ENCODE measurements at places on chromosomes 1 and 21.
A peak's percentile ranks its signal among the peaks of the same experiment; 100 is the strongest.

- no peak for DNase-seq
These were observed 52.4 kb upstream of the LRP8 start for GRCh38 chr1:53380296-53380695.

- DNase-seq, result no peak
These were observed 25.4 kb downstream of the IVNS1ABP start for GRCh38 chr1:185291652-185292051.

GRCh38 chr1:11735531-11735853, 444 bp upstream of the AGTRAP start:
- no peak for DNase-seq

GRCh38 chr1:167661527-167662426, 31.7 kb downstream of the RCSD1 start:
- DNase-seq, result peak; percentile 60

DNA sequence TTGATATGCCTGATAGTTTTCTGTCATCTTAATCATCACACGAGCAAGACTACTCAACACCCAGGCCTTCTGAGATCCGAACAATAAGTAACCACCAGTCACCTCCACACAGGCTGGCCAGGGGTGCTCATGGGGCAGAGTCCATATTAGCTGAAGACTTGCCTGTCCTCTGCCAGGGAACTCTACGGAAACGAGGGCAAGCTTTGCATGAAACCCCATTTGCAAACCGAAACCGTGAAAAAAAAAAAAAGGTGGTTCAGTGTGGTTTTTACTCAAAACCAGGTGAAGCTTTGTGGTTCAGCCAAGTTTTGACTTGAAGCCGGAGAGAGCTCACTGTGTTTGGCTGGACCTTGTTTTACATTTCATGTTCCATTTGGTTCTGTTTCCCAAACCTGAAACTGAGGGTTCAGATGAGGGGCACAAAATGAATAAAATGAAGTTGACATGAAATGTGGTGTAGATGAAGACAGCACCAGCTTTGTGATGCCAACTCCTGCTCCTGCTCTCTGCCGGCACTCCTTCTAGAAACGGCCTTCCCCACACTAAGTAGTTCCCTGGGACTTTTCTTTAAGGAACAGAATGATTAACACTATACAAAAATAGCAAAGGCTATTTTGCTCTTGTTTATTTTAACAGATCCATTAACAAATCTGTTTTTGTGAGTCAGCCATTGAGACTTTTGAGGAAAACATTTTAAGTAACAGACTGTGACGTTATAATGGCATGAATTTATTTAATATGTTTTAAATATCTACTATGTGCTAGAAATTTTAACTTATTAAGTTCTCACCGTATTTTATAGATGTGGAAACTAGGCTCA, 74.7 kb downstream of the RUNX1 start:
- no peak for DNase-seq

DNA sequence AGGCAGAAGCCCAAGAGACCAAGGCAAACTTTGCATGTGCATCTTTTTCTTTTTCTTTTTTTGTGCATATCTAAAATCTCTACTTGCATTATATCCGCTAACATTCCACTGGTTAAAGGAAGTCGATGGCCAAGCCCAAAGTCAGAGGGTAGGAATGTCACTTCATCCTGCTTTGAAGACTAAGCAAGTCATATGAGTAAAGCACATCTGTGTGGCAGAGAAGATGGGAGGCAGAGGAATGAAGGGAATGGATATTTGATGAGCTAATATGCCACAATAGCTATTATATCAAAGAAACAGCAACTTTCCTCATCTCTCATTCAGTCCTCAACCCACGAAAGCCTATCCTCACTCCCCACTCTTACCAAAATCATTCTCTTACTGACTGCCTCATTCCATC, 59.3 kb downstream of the RNF220 start:
- DNase-seq, result no peak

DNA sequence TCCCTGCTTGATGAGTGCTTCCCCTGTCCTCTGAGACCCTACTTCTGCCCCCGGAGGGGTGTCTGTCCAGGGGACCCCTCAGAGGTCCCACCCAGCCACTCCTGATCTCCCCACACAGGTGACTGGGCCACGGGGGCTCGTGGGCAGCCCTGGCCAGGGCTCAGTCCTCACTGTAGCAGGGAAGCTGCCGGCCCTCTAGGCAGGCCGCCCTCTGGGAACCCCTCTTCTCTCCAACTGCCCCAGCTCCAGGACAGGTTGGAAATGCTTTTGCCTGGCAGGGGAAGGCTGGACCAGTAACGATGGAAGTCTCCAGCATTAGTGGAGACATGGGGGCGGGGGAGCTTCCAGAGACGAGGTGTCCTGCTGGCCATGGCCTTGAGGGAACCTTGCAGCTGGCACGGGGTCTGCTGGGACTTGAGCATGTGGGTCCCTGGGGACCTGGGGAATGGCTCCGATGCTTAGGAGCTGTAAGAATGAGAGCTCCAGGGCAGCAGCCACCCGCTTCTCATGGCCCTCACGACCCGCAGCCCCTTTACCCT, 3.1 kb upstream of the FNDC10 start:
- DNase-seq, result no peak

GRCh38 chr1:207418351-207418750, 35.8 kb upstream of the CR2 start:
- DNase-seq, result no peak

DNA sequence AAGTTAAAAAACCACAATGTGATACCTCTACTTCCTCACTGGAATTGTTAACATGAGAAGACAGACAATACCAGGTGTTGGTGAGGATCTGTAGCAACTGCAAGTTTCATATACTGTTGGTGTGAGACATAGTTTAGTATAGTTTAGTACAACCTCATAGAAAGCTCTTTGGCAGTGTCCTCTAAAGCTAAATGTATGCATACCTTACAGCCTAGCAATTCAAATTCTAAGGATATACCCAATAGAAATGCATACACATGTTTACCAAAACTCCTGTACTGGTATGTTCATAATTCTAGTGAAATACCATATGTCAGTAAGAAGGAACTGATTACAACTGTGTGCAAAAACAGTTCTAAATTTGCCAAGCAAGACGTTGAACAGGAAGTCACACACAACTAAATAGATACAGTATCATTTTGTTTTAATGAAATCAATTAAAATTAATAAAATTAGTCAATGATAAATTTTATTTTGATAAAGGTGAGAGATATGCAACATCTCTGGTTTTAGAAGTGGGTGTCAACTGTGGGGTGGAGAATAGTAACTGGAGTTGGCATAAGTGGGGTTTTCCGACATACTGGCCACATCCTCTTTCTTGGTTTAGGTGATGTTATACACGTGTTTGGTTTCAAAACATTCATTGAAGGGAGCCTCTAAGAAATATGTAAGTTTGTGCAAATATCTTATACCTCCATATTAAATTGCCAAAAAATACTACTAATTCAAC, 450.7 kb downstream of the PTPRC start:
- no peak for DNase-seq

GRCh38 chr1:89125913-89126580, at the start of gene GBP2:
GBP2 (minus strand) TSS chr1:89126114; CDS start chr1:89121966, 4,148 bp downstream.
- DNase-seq, result peak; percentile 74

DNA sequence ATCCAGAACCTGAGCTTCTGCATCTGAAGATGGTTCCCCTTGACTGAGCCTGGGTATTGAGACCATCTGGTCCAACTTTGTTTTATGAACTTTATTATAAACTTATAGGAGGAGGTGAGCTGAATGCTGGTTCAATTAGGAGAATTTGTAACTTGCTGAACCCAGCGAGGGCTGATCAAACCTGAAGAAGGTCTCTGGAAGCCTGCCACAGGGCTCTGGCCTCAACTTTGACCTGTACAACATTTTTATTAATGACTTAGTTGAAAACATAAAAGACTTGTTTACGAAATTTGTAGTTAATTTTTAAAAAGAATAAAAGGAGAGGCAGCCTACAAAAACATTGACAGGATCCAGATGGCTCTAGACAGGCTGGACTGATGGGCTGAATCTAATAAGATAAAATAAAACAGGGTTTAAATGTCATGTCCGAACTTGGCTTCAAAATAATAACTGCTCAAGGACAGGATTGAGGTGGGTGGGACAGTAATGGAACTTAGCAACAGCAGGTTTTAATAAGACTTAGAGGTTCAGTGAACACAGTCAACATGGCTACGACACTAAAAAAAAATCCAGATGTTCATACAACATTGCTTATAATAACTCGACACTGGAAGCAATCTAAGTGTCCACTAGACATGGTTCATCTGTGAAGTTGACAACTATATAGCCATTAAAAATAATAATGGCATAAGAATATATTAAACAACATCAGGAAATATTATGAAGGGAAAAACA, 53.4 kb upstream of the GJB5 start:
- no peak for DNase-seq

- DNase-seq, result peak; percentile 31
These were observed 191.2 kb upstream of the GREM2 start for GRCh38 chr1:240803151-240803550.

GRCh38 chr1:19433719-19433998, 51.7 kb downstream of the CAPZB start:
- no peak for DNase-seq

DNA sequence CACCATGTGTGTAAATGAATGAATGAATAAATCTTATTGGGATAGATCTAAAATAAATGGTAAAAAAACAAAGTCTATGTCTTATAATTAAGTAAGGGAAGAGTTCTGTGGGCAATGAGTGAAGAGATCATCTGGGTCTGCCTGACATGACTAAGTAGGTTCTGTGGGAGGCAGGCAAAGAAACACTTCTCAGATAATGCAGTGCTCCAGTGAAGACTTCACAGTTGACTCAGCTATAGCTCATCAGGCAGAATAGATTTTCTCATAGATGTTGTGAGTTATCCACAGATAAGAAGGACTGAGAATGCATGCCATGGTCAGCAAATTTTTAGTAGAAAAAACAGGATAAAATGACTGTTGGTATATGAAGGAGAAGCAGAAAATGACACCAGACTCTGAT, 12.4 kb downstream of the KRTAP22-2 start:
- DNase-seq, result no peak

- no peak for DNase-seq
These were observed 178.6 kb downstream of the ZP4 start for GRCh38 chr1:237712082-237712481.

- no peak for DNase-seq
These were observed 63.9 kb upstream of the WARS2 start for GRCh38 chr1:119204197-119204960.

GRCh38 chr1:93180723-93181613, at the start of gene CCDC18:
CCDC18 (plus strand) TSS chr1:93180724; CDS start chr1:93183362, 2,638 bp downstream.
- no peak for DNase-seq

GRCh38 chr1:201334325-201335173, 42.9 kb downstream of the TNNT2 start:
- DNase-seq, result no peak

DNA sequence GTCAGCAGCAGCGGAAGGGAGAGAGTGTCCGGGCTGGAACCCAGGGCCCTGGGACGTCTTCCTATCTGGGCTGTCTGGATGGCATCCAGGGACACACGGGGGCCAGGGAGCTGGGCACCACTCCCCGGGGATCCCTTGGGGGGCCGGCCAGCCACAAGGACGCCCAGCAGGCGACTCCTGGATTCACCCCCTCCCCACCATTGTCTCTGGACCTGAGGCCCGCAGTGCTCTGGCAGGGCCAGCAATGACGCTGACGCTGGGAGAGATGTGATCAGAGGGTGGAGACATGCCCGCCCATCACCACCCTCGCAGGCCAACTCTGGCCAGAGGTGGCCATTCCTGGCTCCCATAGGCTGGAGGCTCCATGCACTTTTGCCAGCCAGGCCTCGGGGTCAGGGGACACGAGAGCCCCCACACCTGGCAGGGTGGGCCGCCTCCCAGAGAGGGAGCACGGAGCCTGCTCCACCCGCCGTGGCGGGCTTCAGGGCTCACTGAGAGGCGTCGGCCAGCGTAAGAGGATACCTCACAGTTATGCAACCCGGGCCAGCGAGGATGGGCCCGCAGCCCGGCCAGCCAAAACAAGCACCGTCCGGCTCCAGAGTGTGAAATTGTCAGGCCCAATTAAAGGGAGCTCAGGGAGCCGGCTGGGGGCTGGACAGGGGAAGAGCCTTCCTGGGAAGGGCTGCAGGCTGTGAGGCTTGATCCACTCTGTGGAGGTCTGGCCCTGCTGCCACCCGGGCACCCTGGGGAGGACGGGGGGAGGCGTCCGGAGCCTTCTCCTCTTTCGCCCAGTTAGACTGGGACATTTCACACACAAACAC, 10.3 kb downstream of the ACTRT2 start:
- DNase-seq, result no peak

GRCh38 chr1:107842241-107842640, 122.7 kb downstream of the VAV3 start:
- DNase-seq, result no peak

GRCh38 chr1:91406773-91407389, 2.2 kb upstream of the HFM1 start:
- DNase-seq, result no peak

DNA sequence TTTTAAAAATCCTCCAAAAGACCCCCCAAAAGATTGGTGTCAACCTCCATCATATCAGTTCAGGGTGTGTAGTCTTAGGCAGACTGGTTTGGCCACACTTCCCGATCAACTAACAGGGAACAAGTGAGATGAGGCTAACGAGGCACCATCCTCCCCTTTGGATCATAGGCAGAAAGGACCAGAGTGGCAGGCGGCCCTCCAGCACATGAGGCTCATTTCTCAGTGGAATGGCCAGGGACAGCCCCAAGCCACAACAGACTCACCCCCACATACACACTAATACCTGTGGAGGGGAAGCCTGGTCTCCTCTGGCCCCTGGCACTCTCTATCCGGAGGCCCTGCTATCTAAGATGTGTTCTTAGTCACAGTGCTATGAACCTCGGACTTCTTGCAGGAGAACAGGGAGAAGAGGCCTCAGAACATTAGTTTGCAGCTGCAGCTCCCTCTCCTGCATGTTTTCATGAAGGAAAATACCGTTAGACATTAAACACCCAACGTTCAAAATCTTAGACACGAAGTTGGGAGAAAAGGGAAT, 17.3 kb upstream of the CAPN2 start:
- no peak for DNase-seq

- no peak for DNase-seq
These were observed 8.1 kb upstream of the PMVK start for GRCh38 chr1:154944401-154945159.

GRCh38 chr1:32863218-32863880, 7.4 kb downstream of the FNDC5 start:
- no peak for DNase-seq

- no peak for DNase-seq
These were observed 44.3 kb upstream of the SYT14 start for GRCh38 chr1:209893751-209894150.

GRCh38 chr1:232557502-232558191, 72.3 kb downstream of the SIPA1L2 start:
- DNase-seq, result no peak

GRCh38 chr1:162716552-162716951, 74.0 kb upstream of the HSD17B7 start:
- DNase-seq, result no peak

- DNase-seq, result peak; percentile 74
These were observed 7.9 kb downstream of the CSTB start for GRCh38 chr21:43767984-43768867.

GRCh38 chr1:169487561-169487960, 1.8 kb upstream of the SLC19A2 start:
- no peak for DNase-seq

All from fibroblast of the conjunctiva (primary cell).